ENCODE measurements at places on chromosomes 2 and 18.
A peak's percentile ranks its signal among the peaks of the same experiment; 100 is the strongest.

DNA sequence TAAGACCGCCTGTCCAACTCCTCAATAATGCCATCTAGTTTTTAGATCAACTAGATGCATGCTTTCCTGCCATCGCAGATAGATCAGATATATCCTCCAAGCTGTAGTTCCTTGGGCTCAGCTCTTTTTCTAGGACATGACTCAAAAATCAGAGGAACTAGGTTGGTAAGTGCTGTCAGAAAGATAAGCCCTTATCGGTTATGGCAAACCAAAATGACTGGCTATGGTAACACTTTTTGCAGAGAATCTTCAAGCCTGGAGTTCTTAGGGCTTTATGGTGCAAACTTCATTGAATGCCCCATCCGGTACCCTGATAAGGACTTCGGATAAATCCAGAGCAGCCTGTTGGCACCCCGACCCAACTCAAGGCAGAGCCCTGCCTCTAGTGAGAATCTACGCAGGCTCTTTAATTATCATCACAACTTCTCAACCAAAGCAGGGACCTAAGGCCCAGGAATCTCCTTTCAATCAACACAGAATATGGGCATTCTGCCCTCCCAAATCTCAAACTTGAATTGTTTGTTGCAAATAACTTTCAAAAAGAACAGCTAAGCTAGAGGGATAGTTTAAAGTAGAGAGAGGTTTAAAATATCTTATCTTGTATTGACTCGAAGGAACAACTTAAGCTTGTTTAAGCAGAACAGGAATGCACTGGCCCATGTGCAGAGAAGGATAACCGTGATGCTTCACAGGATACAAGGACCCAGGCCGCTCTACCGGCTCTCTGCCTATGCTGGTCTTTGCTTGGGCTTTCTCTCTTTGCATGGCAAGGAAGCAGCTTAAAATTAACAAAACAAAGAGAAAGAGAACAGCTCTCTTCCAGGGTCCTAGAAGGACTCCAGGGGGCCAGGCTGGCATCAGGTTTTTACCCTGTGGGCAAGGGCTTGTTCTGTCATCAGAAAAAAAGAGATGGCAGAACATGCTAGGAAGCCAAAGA, 3.4 kb upstream of the CYP1B1 start:
- DNase-seq: no peak

DNA sequence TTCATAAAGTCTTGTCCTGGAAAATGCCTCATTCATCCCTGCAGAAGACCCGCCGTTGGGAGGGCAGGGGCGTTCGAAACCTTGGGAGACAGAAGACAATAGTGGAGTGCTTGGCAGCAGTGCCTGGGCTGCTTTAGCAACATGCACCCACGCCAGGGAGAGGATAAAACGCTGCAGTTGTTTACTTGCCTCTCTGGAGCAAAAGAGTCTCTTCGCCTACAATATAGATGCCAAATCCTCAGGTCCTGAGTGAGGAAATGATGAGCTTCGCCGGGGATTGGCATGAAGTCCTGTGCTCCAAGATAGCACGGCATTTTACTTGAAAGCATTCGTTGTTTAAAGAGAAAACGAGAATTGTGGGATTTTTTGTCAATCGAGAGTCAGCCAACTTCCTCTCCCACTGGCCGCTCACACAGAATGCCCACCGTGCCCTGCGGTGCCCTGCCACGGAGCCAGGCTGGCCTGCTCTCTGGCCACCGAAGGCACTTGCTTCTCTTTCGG, 152.5 kb upstream of the POU3F3 start:
- no peak for DNase-seq

DNA sequence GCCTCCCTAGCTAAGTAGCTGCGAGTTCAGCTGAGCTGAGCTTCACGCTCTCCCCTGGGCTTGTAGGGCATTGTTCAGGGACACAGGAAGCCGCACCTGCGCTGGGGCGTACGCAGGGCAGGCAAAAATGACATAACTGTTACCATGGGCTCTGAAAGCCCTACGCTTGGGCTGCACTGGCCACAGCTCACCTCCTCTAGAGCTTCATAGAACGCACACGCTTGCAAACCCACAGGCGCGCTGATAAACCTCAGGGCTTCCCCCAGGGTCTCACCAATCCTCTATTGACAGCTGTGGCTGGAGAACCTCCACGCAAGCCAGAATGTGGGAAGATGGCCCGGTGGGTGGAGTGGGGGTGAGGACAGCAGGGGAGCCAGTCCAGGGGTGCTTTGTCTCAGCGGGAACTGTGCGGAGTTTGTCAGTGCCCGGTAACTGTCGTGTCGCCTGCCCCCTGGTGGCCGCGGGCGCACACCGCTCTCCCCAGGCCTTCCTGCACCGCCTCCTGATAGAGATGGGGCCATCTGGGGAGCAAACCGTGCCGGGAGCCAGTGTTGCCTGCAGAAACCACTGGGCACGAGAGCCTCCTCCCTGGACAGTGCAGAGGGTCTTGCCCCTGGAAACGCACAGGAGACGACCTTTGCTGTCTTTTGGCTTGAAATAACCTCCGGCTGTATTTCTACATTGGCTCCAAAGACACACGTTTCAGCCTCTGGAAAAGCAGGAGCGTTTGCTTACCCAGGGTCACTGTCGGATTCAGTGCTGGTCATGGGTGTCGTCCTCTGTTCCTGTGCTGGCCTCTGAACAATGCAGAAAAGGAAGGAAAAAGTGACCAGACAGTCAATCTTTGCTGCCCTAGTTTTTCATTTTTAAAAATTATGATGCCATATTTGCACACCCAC, 17.0 kb upstream of the CIDEA start:
- DNase-seq: peak; percentile 72

DNA sequence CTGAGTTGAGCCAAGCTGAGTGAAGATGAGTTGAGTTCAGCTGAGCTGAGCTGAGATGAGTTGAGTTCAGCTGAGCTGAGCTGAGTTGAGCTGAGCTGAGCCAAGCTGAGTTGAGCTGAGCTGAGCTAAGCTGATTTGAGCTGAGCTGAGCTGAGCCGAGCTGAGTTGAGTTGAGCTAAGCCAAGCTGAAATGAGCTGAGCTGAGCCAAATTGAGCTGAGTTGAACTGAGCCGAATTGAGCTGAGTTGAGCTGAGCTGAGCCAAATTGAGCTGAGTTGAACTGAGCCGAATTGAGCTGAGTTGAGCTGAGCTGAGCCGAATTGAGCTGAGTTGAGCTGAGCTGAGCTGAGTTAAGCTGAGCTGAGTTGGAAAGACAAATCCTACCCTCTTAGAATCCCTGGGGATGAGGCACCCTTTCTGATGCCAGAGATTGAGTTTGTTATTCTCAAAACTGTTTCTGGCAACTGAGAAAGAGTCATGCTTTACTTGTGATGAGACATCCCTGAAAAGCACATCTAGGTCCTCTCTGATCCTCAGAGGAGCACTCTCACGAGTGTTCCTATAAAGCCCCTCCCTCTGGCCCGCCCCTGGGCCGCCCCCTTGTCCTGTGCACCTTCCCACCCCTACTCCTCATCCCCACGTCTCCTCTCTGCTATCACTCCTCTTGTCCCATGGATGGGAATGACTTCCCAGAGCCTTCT, 116.5 kb downstream of the MCFD2 start:
- no peak for DNase-seq

DNA sequence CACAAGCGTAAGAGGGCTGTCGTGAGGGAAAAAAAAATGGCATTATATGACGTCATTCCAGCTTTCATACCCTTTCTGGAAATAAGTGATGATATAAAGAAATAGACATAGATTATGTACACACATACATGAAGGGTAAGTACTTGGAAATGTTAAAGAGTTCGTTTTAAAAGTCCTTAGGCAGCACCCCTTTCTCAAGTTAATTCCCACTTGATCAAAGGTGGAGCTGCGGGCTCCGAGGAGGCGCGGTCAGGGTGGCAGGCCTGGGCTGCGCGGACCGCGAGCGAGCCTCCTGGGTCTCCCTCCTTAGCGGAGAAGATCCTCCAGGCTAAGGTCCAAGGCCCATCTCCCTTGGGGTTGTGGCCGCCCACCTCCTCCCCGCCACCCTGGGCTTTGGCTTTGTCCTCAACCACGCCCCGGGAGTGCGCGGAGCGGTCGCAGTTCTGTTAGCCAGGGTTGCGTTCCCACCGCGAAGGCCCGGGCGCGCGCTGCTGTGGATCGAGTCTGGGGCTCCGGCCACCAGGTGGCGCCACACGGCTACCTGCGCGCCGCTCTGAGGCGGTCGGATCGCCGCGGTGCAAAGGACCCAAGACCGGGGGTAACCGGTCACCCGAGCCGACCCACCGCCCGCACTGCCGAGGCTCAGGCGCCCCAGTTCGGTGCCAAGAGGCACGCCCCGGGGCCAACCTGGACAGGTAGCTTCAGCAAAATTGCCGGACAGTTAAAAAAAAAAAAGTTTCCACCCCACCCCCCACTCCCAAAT, 66.8 kb downstream of the HNRNPLL start:
- DNase-seq: peak; percentile 73

GRCh38 chr18:7436166-7436565, 130.9 kb upstream of the PTPRM start:
- DNase-seq: no peak

DNA sequence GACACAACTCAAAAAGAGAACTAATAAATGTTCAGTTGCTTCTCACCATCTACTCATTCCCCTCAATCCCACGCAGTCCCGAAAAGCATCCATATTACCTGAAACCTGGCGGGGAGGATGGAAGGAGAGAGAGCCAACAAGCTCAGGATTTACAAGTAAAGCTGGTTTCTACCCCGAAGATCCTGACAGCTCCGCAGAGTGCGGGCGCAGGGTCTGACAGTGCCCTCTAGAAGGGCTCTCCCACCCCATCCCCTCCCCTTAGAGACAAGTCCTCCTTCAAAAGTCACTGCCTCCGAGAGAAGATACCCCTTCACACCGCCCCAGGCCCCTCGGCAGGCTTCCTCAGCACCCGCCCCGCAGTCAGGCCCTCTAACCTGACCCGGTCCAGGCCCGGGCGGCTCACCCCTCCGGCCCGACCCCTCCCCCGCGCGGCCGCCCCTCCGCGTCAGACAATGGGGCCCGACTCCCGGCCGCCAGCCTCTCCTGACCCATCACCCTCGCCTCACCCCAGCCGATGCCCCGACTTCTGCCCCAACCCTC, 550 bp downstream of the RAB1A start:
- DNase-seq: peak; percentile 16

DNA sequence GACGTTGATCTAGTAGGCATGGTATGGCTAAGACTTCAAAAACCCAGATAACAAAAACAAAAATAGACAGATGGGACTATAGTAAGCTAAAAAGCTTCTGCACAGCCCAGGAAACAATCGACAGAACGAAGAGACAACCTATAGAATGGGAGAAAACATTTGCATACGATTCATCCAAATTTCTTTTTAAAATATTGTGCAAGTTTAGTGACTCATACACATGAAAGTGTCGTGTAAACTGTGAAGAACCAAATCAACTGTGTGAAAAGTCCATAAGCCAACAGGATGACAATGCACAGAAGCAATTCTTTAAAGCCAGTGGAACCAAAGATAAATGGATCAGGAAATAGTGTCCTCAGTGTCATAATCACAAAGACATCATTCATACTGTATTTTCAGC, 671.1 kb downstream of the RNF144A start:
- DNase-seq: no peak

DNA sequence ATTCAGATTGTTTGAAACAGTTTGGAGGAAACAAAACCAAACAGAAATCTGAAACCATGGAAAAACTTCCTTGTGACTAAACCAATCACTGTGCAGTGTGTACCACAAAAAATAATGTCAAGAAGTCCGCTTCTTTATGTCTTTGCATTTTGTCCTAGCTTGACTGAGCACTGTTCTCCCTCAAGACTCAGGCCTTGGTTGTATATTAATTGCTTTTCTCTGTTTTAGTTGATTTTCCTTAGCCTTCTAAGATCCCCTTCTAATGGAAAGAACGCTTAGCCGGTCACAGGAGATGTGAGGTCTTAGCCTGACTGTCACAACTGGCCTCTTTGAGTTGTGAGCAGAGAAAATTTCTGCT, 56.6 kb downstream of the LCLAT1 start:
- DNase-seq: no peak

DNA sequence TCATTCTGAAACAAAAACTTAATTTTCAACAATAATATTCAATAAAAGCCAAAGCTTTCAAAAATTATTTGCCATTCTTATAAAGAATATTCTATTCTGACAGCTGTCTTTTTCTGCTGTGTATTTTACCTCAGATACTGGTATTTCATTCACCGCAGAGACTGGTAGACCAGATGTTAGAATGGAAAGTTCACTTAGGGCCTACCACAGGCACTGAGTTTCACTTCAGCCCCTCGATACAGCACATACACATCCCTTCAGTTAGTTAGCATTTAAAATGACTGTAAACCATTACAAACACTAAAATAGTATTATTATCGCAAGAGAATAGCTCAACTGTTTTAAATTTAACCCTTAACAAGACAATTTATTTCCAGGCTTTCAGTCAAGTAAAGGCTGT, 24.2 kb upstream of the GATA6 start:
- peak; percentile 23 for DNase-seq

DNA sequence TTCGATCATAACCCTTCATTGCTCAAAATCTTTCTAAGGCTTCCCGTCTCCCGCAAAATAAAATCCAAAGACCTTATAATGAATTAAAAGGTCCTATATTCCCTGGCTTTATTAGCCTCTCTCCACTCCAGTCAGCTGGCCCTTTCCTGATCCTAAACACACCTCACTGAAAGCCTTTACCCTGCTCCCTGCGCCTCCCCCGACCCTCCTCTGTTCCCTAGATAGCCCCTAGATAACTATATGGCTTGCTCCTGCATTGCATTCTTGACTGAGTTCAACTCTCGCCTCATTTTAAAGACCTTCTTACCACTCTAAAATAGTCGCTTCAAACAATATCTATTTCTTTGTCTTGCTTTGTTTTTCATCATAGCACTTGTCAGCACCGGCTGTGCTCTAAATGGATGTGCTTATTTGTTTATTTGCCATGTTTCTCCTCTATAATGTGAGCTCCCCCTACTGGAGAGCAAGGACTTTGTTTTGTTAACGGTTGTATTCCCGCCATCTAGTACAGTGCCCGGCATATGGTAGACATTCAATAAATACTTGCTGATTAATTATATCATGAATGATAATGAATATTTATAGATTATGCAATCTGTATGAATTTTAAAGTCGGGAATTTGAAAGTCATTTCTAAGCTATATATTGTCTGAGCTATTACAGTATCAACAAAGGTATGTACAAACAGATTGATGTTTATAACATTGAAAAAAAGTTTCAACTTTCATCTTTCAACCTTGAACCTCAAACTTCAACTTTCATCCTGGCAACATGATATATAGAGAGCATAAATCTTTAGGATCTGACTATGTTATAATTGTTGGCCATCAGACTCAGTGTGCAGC, 32.4 kb upstream of the VIT start:
- peak; percentile 92 for DNase-seq

DNA sequence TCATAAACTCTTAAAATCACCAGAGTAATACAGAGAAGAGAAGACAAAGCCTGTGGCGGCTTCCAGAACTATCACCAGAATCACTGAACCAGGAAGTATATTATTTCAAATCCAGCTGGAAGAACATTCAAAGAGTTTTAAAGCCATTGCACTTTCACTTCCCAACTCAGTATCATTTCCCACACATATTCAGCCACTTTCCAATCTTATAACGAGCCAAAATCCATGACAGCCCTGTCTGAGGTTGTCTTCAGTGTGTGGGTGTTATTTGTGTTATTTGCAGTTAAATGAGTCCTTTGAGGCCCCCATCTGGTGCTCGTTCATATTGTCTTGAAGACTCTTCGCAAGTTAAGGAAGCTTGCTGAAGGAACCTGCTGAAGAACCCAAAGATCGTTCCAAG, 559.9 kb downstream of the TSN start:
- DNase-seq: no peak

GRCh38 chr2:173884025-173884802, 81.0 kb downstream of the SP3 start:
- DNase-seq: peak; percentile 56
